ENCODE measurements at places on chromosomes 7 and 10. TPM values are rescaled to one million over a fixed set of nuclear protein-coding genes. Genes with fewer than 3 reads are reported as not detected.

Gene SP8
- not detected for total RNA-seq

Gene NKX1-2
- total RNA-seq: not detected

Gene SLIT1
- 0.08 TPM for total RNA-seq

Gene AKR1C8
- total RNA-seq: 0.22 TPM

Gene SPDYE16
- total RNA-seq: 0.12 TPM

Gene GRM3
- not detected for total RNA-seq
